ENCODE measurements at places on chromosomes 4 and X. TPM values are rescaled to one million over a fixed set of nuclear protein-coding genes. Genes with fewer than 3 reads are reported as not detected.
A peak's percentile ranks its signal among the peaks of the same experiment; 100 is the strongest.

ASB9 gene
- total RNA-seq = 3.1 TPM

MAGEE2 gene
- not detected for total RNA-seq

- no peak for ATAC-seq
Observed at GRCh38 chr4:150784305-150784704, 202.4 kb downstream of the MAB21L2 start.

- ATAC-seq = peak; percentile 72
Observed at GRCh38 chrX:55794405-55794804, 76.9 kb downstream of the RRAGB start.

DNA sequence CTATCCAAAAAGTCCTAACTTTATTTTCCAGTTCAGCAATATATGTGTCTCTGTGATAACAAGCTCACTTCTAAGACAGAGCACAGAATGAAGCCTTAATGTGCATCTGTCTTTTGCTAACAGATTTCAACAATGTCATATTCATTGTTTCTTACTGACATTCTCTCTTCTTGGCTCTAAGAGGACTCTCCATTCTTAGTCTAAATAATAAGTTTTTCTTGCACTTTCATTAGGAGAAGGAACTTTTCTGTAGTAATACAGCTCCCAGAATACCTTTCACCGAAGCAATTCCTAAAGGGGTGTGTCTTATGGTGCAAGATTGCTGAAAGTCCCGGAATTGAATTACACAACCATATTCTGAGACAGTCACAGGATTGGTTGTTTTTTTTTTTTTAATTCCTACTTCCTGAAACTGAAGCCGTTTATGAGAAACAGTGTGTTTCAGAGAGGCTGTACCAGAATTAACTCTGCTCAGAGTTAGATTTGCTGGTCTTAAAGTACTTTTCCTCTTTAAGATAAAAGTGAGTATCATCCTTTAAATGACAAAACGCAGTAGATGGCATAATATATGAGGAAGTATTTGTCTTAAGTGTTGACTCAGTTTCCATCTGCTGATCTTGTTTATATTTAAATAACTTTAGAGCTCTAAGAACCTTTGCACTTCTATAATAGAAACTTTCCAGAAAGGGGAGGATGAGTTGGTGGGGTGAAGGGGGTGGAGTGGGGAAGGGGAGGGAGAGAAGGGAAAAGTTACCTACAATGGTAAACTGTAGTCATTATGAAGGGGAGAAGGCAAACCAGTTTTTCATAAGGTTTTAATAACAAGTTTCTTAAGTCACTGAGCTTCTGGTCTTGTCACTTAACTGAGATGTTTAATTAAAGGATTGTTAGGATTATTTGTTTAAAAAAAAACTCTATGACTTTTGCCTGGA is at the start of gene ALPK1:
Gene ALPK1, plus strand, starts transcription at position 421 of the 932 bp plus-strand sequence.
- peak; percentile 95 for ATAC-seq

Data from activated T-helper 17 cell treated with anti-CD3 and anti-CD28 coated beads, Interleukin-2, amount 50 U/mL, for 72 hours (primary cell).